ENCODE measurements at places on chromosomes 5 and 9. TPM values are rescaled to one million over a fixed set of nuclear protein-coding genes. Genes with fewer than 3 reads are reported as not detected.

Gene LMX1B
- not detected for total RNA-seq

Gene MAST4
- 5.4 TPM for total RNA-seq

Gene FAM200C
- total RNA-seq = 1.3 TPM

Gene INSYN2B
- not detected for total RNA-seq

Gene RPS14
- total RNA-seq = 2,593 TPM

Gene IL9
- 104 TPM for total RNA-seq

Gene VLDLR
- 12.6 TPM for total RNA-seq

Gene SLC6A7
- not detected for total RNA-seq

Gene ZBTB43
- 16.4 TPM for total RNA-seq

Gene IL4
- 21.6 TPM for total RNA-seq

Gene SPINK4
- not detected for total RNA-seq

Gene HACD4
- total RNA-seq = 2.4 TPM

Gene GFI1B
- not detected for total RNA-seq

Gene CKS2
- 177 TPM for total RNA-seq

Gene PKN3
- total RNA-seq = 28.0 TPM

Gene GBA2
- 57.0 TPM for total RNA-seq

Gene LHX2
- total RNA-seq = not detected
